Germinal center (tissue), 1 donor: ENCODE measurements at places on chromosomes 1 and 21.

DNA sequence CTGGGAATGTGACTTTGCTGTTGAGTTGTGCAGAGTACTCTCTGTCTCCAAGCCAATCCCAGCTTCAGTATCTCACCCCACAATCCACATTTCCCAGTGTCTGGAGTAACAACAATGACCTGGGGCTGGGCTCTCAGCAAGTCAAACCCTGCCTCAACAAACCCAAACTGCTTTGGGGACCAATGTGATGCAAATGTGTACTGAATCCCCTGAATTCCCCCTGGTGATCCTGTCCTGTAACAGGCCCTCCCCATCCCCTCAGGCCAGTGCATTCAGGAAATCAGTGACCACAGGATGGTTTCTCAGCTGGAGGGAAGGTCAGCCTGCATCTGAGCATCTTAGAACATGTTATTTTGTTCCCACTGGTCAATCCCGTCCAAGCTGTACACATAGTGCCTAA, 36.7 kb upstream of the HAO2 start:
- no peak for DNase-seq

GRCh38 chr1:160779626-160780397, 16.2 kb upstream of the LY9 start:
- peak; percentile 50 for DNase-seq

DNA sequence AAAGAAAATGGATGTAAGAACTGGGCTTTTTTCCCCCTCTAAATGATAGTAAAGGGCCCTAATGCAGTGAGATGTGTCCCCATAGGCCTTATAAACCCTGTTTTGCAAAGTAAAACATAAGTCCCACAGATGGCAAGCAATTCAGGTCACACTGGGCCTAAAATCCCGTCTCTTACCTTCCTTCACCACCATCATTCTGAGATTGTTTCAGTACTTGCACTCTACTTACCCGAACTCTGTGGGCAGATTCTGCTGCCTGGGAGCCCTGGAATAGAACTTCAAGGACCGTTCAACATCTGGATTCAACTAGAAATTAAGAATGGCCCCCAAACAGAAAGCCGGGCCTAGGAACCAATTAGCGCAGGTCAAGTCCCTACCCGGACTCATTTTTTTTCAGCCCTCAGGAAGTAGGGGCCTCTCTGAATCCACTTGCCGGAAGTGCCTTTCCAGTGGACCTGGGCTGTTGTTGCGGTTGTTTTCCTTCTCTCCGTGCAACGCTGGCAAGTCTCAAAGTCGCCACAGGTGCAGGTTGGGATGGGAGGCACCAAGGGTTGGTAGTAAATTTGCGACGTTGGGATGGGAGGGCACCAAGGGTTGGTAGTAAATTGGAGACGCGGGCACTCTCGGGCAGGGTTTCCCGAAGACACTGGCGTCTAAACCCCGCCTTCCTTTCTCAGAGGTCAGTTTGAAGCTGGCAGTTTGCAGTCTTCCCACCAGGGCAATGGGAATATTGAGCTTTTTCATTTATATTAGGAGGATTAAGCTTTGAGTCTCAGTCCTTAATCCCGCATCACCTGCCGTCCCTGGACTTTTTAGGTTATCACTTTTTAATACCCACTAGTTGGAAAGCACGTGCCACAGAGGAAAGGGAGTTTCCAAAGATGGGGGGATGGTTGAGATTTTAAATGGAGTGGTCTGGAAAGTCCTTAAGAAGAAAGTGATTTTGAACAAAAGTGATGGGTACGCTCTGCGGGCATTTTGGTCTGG, at the start of gene TMEM69:
Gene TMEM69 (plus strand): TSS at position 428 of the 987 bp plus-strand sequence. CDS start 2,888 bp downstream, outside the sequence.
- DNase-seq: peak; percentile 85

DNA sequence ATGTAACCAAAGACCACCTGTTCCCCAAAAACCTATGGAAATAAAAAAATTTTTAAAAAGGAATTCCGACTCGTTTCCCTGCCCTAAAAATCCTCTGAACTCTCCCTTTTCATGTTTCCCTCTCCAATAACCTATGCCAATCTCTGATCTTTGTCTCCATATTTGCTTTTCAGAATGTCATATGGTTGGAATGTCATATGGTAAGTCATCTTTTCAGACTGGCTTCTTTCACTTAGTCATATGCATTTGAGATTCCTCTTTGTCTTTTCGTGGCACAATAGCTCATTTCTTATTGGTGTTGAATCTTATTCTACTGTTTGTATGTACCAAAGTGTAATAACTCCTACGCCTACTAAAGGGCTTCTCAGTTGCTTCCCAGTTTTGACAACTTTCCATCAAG, 117.5 kb downstream of the BACH1 start:
- no peak for DNase-seq

DNA sequence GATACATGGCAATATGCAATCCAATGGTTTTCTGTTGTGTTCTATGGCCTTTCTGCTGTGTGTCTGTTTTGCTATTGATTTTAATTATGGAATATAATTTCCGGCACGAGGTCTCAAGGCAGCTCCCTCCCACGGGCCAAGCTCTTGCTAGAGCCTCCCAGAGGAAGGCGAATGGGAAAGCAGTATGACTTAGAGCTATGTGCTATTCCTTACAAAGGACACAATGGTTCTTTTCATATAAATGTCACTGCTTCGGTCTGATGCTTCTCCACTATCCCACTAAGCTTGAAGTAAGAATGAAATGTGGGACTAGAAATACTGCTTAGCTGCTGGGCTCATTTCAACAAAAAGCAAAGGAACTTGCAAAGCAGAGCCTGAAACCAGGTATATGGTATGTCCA, 322.2 kb upstream of the BEND5 start:
- DNase-seq: no peak

GRCh38 chr1:111191496-111191895, 8.9 kb downstream of the DENND2D start:
- DNase-seq: no peak

DNA sequence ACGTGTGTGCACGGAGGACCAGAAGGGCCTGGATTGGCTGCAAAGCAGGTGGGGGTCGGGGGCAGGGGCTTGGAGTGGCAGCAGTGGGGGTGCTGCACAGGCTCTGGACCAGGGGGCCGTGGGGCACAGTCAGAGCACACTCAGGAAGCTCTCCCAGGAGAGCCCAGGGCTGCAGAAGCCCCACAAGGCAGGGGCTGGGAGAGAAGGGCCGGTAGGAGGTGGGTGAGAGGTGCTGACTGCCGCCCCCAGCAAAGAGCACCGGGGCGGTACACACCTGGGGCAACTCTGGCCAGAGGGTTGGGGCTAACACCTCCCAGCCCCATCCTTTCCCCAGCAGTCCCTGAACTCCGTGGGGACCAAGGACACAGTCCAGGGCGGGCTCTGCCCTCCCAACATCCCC, 13.9 kb downstream of the CHD5 start:
- no peak for DNase-seq

- DNase-seq: no peak
These were observed 54.4 kb upstream of the STUM start for GRCh38 chr1:226494092-226494609.

DNA sequence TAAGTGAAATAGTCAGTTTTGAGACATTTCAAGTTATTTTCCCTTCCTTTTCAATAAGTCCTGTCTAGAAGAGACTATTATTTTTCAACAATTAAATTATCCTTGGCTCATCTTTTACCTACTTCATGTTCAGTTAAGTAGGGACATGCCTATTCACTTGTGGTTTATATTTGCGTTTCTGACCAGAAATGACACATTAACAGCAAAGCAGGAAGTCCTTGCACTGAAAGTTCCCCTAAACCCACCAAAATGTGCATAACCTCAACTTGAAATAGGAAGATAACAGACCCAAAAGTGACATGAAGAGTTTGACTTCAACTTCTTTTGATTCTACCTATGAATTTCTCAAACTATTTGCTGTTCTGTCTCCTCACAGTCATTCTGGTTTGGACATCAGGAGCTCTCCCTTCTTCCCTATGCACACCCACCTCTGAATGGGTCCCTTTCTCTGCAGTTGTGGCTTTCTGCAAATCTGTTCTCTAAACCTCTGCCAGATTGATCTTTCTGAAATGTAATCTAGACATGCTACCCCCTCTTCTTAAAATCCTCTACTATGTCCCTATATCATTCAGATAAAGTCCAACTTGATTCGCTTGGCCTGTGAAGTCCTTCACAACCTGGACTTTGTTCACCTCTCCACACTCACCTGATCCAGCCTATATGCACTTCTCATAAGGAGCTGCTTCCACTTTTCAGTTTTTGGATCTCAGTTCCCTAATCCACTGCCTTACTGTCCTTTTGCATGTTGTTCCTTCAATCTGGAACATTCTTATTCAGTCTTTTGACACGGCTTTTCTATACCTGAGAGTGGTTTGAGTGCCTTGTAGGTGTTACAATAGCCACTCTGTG, 661.5 kb upstream of the ADGRL4 start:
- DNase-seq: no peak

DNA sequence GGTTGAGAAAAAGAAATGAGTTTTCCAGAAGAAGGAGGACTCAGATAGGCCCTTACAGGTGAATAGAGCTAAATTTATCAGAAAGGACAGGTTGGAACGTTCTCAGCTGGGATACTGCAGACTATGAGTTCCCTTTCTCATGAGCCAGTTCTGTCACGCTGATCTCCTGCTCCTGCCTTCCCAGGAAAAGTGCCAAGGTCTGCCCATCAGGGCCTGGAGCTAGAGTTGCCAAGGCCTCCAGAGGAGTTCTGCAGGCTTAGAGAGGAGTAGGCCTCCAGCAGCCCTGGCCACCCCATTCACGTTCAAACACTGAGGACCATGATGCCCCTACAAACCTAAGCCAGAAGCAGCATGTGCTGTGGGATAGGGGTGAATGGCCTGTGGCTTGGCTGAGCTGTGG, 126.8 kb upstream of the TNR start:
- DNase-seq: no peak

- DNase-seq: no peak
These were observed 13.5 kb upstream of the CHI3L1 start for GRCh38 chr1:203199816-203200571.

DNA sequence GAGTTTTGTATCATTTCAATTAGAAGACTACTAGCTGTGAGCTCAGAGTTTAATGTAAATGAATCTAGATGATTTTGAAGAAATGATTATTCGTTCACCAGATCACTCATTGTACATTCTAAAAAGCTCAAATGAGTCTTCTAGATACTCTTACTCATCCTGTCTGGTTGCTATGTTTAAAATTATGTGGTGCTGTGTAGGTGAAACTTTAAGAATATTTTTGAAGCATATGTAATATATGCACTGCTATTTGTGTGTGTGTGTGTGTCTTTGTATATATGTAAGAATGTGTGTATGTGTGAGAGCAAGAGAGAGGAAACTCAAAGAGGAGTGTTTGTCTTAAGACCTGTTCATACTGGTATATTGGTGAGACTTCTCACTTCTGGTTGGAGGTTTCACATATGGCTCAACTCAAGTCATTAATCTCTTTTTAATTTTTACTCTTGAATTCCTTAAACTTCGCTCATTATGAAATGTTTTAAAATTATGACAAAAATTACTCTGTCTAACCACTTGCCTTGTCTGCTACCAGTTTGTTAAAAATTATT, 8.6 kb upstream of the C1orf105 start:
- no peak for DNase-seq

DNA sequence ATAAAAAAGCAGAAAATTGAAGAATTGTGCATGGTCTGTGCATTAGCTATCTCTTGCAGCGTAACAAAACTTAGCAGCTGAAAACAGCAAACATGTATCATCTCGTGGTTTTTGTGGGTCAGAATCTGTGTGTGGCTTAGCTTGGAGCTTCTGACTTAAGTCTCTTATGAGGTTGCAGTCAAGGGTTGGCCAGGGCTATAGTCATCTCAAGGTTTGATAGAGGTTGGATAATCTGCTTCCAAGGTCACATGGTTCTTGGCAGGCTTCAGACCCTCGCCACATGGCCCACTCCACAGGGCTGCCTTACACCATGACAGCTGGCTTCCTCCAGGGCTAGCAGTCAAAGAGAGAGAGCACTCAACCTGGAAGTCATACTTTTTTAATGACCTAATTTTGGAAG, 35.9 kb downstream of the CNST start:
- DNase-seq: no peak

GRCh38 chr1:7119156-7119555, 333.9 kb downstream of the CAMTA1 start:
- no peak for DNase-seq

- no peak for DNase-seq
These were observed 42.0 kb downstream of the PCSK9 start for GRCh38 chr1:55081188-55081904.

DNA sequence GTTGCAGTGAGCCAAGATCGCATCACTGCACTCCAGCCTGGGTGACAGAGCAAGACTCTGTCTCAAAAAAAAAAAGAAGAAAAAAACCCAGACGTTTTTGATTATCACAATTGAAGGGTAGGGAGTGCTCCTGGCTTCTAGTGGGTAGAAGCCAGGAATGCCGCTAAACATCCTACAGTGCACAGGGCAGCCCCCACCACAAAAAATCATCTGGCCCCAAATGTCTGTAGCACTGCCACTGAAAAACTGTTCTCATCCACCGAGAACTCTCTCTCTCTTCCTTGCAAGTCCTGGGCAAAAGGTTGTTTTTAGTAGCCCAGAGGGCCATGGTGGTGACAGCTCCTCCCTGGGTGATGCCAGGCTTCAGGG, 35.6 kb upstream of the GPR157 start:
- no peak for DNase-seq

- DNase-seq: no peak
These were observed 59.9 kb upstream of the CNN3 start for GRCh38 chr1:94986783-94987182.

- no peak for DNase-seq
These were observed 1017.9 kb downstream of the ADGRL2 start for GRCh38 chr1:82818586-82818985.

DNA sequence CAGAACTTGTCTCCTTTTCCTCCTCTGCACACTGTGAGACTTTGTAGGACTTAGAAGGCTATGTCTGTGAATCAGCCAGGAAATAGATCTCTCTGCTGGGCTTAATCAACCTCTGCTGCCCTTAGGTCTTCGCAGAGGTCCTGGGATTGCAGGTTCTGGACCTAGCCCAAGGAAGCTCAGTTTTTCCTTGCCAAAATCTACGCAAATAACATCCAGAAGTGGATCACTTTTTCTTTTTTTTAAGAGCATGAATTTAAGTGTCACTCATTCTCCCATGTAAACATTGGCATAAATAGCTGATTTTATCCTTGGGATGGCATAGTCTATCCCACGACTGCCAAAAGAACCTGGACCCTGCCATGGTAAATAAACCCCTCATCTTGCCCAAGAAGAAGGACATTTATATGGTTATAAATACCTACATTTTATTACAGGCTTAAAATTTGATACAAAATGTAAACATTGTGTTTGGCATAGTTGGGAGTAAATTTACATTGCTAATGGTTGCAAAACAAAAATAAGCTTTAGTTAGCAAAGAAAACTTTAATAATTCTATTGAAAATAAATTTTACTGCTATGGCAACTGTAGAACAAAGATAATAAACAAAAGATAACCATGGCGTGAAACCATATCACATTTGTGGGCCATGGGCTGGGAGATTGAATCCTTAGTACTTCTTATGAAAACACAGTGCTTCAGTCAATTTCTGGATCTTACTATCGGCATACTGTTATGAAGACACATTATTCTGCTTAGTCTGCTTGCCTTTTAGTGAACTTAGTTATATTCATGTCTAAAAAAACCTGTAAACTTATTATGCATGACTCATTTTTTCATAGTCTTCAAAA, 24.5 kb upstream of the DISC1 start:
- no peak for DNase-seq

GRCh38 chr1:202159534-202160371, 649 bp downstream of the PTPN7 start:
- DNase-seq: peak; percentile 43

GRCh38 chr1:161825831-161826230, 59.7 kb downstream of the ATF6 start:
- no peak for DNase-seq
